Activated naive CD4-positive, alpha-beta T cell treated with anti-CD3 and anti-CD28 coated beads, Interleukin-2, amount 50 U/mL, for 72 hours (primary cell): ENCODE measurements at places on chromosomes 12 and 14.

- DNase-seq = no peak
These were observed 1067.3 kb downstream of the LRFN5 start for GRCh38 chr14:42673963-42674362.

DNA sequence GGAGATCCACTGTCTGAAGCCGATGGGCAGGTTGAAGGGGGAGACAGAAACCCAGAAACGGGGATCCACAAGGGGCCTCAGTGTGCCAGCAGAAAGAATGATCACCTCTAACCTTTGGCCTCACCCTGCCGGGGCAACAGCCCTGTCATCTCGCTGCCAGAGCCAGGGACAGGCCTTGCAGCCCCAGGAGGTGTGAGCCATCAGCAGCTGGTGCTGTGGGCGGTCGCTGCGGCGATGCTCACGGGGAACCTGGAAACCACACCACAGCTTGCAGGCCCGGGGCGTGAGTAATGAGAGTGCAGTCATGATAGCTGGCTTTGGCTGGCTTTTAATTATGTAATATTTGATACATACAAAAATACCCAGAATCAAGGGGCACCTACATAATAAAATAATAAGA lies 4.7 kb upstream of the TTC7B start:
- peak; percentile 71 for DNase-seq

GRCh38 chr14:95489214-95490137 lies 27.0 kb downstream of the SYNE3 start:
- no peak for DNase-seq

GRCh38 chr12:131948166-131948712 lies 1.5 kb upstream of the EP400 start:
- DNase-seq = peak; percentile 46

- DNase-seq = no peak
These were observed 212.1 kb upstream of the ARID2 start for GRCh38 chr12:45517381-45517780.

GRCh38 chr12:106682594-106683234 lies 91.8 kb upstream of the RIC8B start:
- DNase-seq = no peak

DNA sequence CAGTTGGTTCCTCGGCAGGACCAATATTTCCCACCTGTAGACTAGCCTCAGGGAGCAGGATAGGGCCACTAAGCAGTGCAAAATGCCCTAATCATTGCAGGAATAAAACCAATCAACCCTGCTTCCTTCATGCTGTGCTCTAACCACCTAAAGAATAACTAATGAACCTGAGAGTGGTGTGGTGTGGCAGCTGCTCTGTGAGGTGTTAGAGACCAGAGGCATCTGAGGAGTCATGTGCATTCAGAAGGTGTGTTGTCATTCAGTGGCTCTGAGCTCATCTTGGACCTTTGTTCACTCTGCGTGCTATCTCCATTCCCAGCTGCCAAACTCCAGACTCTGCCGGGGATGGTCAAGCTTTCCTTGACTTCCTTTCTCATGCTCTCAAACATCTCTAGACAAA lies 136.7 kb upstream of the EGLN3 start:
- no peak for DNase-seq

DNA sequence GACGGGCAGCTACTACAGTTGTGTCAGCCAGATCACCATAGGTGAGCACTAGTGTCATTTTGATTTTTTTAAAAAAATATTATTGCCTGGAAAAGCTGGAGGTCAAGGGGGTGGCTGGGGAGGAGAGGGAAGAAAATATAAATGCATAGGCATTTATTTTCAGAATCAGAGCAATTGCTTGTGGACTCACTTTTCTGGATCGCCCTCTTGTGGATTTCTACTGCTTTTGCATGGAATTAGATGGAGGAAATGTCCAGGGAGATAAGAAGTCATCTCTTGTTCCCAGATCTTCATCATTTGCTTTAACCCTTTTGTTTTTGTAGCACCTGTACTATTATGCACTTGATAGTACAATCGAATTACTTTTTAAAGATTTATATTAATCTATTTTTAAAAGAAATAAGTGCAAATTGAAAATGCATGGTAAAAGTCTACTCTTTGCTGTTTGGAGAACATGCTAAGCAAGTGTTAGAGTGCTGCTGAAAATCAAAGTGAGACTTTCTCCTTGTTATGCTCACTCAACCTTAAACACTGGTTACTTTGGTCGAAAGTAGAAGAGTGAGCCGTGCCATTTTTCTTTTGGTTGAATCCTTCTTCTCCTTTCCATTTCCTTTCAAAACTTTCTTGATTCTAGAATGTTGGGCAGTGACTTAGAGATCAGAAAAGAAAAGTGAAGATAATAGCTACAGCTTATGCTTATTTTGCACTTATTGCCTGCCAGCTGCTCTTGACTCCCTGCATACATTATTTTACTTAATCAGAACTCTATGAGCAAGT lies 60.6 kb upstream of the ANO4 start:
- DNase-seq = no peak

DNA sequence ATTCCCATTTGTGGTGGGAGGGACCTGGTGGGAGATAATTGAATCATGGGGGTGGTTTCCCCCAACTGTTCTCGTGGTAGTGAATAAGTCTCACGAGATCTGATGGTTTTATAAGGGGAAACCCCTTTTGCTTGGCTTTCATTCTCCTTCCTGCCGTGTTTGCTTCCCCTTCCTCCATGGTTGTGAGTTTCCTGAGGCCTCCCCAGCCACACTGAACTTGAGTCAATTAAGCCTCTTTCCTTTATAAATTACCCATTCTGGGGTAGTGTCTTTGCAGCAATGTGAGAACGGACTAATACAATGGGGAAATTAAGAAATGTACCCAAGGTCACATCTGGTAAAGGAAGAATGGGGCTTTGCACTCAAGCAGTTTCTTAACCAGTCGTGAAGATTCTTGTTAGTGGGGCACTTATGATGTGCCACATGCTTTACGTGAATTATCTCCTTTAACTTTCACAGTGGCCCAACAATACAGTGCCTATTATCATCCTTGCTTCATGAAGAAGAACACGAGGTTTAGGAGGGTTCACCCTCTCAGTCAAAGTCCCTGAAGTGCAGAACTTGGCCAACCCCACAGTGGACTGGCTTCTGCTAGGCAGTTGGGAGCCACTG lies 234.3 kb downstream of the EFCAB11 start:
- DNase-seq = no peak

DNA sequence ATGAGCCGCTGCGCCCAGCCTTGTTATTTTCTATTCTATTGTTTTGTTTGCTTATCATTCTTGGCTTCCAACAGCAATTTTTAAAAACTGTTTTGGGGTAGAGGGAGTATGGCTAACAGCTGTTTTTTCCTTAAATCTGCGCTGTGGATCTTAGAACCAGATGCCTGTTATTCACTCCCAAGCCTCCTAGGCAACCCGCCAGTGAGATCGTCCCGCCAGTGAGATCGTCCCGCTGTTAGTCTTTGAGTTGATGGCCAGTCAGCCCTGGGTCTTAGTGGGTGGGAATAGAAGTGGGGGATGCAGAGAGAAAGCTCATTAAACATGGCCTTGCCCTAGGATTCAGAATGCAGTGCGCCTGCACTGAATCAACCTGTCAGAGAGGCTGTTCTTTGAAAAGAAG lies 67.3 kb upstream of the BICD1 start:
- DNase-seq = no peak

DNA sequence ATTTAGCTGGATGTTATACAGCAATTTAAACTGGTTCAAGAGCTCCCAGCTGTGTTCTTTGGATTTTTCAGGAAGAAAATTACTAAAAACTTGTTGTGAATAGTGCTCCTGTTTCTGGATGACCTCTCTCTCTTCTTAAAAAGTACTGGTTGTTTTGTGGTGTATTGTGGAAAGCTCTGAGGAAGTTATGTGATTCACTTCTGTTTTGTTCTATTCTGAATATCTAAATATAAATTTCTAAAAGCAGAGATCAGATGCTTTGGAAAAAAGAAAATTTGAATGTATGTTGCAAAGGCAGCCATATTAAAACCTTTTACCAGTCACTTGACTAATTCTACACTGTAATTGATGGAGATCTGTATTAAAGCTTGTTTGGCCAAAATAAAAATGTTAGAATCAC lies 3.4 kb upstream of the C3AR1 start:
- no peak for DNase-seq

DNA sequence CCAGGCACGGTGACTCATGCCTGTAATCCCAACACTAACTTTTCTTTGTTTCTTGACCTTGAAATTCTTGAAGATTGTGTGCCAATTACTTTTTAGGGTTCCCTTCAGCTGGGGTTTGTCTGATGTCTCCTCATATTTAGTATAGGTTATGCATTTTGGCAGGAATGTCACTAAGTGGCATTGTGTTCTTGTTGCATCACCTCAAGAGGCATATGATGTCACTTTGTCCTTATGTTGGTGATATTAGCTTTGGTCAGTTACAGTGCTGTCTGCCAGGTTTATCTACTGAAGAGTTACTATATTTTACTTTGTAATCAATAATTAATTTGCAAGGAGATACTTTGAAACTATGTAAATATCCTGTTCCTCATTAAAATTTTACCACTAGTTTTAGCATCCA lies 61.0 kb upstream of the BTG1 start:
- no peak for DNase-seq

- no peak for DNase-seq
These were observed 783 bp upstream of the TUBA1B start for GRCh38 chr12:49131894-49132461.

DNA sequence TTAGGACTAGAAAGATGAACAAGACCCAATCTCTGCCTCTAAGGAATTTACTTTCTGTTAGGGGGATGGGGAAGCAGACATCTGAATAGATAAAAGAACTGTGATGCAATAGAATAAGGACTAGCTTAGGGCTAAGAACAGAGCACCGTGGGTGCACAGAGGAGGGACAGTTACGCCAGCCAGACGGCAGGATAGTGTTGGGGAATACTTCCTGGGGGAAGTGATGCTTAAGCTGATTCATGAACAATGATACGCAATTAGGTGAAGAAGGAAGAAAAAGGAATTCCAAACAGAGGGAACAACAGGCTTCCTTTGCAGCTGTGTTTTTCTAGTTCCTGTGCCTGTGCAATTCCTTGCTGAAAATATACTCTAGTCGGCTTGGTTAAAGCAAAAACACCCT lies 501.1 kb downstream of the APAF1 start:
- no peak for DNase-seq

- DNase-seq = no peak
These were observed 151.5 kb downstream of the DERA start for GRCh38 chr12:16062611-16063010.

GRCh38 chr14:70032447-70032846 lies 153.2 kb downstream of the SMOC1 start:
- DNase-seq = no peak

DNA sequence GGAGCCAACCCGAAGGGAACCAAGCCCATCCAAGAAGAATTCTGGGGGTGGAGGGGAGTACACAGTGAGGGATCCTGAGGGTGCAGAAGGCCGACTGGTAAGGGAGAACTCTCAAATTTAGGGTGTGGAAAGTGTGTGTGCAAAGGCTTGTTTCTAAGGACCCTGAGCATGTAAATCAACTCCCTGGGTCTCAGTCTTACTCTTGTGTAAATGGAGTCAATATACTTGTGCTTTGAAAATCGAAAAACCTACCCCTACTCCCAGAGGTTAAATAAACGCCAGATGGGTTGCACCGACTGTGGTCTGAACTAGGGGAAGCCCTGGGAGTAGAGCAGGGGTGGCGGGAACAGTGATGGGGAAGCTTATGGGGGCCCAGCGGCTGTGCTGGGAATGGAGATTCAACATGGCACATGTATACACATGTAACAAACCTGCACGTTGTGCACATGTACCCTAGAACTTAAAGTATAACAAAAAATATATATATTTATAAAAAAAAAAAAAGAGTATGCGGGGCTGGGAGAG lies 6.0 kb downstream of the B4GALNT1 start:
- DNase-seq = peak; percentile 1

DNA sequence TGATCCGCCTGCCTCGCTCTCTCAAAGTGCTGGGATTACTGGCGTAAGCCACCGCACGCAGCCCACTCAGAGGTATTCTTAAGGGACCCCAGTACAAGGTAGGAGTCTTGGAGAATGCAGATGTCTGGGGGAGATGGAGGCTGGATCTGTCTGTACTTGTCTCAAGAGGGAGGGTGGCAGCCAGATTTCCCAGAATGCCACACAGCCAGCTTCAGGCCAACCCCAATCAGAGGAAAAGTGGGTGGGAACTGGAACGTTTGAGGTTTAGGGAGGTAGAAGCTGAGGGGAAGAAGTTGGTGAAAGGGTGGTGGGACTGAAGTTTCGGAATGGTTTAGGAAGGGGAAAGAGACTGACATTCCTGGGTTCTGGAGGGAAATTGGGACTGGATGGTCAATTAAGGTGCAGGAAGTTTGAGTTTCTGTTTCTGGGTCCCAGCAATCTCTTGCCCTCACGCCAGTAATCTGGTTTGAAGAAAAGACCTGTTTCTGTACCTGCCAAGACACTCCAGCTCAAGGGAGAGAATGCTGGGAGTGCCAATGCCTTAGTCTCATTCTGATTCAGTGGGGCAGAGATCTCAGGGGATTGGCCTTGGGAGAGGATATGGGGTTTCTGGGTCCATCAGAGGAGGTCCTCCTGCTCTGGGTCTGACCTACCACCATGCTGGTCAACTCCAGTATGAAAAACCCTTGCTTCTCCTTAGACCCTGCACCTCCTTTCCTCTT lies 8.1 kb upstream of the ZNF385A start:
- no peak for DNase-seq

DNA sequence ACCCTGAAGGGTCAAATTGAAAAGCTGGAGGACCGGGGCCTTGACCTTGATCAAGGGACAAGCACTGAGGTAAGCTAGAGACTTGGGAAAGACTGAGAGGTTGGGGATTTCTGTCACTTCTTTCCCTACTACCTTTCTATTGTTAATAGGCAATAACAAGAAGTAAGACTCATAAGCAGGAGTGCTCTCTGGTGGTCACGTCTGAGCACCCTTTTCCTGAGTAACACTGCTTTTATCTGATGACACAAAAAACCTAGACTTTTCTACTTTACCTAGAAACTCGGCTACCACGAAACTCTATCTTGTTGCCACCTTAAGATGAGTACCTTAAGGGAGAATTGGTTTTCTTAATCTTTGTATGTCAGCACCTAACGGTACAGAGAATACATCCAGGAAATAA lies 35.5 kb upstream of the PPFIBP1 start:
- no peak for DNase-seq

DNA sequence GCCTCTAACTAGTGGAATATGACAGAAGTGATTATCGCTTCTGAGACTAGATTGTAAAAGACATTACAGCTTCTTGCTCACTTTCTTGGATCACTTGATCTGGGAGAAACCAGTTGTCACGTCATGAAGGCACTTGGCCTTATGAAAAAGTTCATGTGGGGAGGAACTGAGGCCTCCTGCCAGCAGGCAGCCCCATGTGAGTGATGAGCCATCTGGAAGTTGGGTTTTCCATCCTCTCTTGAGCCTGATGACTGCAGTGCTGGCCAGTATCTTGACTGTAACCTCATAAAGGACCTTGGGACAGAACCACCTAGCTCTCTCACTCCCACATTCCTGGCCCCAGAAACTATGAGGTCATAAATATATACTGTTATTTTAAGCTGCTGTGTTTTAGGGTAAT lies 28.0 kb downstream of the TTLL5 start:
- no peak for DNase-seq

DNA sequence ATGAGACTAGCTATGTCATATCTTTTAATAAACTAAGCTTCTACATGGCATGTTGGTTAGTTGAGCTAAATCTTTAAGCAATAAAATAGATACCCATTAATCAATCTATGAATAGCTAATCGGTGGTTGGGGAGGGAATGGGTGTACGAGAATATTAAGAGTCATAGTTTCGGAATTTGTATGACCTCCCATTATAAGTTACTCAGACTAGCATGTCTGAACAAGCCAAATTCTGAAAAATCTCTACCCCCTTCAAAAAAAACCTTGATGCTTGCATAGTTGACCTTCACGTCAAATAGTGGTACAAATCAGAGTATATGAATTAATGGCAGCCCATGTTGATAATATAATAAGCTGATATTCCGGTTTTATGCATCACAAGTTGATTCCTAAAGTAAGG lies 60.0 kb downstream of the PLEKHG7 start:
- DNase-seq = no peak
